NCI-H748 treated with DMSO at 0.1 percent for 48 hours (cell line): ENCODE measurements at places on chromosomes 4 and X.

GRCh38 chr4:75723163-75724065 lies 963 bp upstream of the USO1 start:
- no peak for DNase-seq

DNA sequence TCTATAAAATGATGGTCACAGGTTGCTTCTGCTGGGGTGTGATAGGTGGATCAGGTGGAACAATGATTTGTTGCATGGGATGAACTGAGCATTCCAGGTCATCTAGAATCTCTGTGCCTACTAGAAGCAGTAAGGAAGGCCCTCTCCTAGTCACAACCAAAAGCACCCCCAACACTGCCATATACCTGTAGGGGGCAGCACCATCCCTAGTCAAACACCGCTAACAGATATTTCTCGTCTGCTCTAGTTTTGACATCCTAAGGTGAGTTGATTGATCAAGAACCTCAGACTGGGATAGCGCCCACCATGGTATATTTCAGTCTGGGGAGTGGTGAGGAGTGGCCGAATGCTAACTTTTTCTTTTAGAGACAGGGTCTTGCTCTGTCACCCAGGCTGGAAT lies 160.2 kb downstream of the NHS start:
- no peak for DNase-seq

DNA sequence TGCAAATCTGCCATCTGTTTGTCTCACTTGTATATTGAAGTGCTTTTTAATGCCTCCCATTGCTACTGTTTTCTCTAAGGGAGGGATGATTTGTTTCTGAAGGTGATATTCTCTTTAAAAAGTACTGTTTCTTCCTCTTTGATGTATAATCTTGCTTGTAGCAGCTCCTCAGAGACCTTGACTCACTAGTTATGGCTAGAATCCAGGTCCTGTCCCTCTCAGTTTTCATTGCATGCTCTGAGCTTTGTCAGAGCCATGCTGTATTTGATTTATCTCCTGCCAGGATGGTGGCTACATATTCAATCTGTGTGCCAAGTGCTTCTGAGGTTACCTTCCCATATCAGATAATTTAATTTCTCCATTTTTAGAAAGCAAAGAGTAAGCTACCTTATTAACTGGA lies 56.0 kb downstream of the GLUD2 start:
- no peak for DNase-seq

GRCh38 chrX:17606231-17606630 lies 131.1 kb upstream of the SCML1 start:
- DNase-seq = no peak

DNA sequence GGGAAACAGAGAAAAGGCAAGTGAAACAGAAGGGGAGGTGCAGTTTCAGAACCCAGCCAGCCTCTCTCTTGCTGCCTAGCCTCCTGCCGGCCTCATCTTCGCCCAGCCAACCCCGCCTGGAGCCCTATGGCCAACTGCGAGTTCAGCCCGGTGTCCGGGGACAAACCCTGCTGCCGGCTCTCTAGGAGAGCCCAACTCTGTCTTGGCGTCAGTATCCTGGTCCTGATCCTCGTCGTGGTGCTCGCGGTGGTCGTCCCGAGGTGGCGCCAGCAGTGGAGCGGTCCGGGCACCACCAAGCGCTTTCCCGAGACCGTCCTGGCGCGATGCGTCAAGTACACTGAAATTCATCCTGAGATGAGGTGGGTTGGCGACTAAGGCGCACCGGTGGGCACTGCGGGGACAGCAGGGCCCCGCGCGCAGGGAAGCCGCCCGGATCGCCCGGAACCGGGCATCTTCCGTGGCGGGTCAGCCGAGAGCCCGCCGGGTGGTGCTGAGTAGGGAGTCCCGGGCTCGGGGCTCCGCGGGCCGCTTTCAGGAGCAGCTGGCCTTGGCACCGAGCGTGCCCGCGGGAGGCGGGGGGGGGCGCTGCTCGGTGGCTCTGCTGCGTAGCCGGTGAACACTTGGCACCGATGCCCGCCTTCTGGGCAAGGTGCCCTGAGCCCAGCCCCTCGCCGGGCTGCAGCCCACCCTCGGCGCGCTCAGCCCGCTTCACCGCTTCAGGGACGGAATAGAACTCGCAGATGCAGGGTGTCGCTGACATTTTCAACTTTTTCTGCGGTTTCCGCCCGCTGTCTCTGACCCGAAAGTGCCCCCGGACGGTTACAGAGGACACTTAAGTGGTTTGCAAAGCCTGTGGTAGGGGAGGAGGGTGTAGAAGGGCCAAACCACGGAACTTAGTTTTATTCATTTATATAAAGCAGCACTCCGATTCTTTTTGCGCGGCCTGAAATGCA lies at the start of gene CD38:
Gene CD38 (plus strand): TSS at position 40 of the 953 bp plus-strand sequence. CDS start 87 bp downstream, at position 127.
- no peak for DNase-seq
